Activated CD4-positive, alpha-beta T cell treated with anti-CD3 and anti-CD28 coated beads for 24 hours (primary cell): ENCODE measurements at places on chromosomes 3 and 15.

- no peak for DNase-seq
These were observed 81.8 kb upstream of the PRR23E start for GRCh38 chr3:127110982-127111693.

- no peak for DNase-seq
These were observed 61.6 kb downstream of the MAP4 start for GRCh38 chr3:47954567-47954966.

- DNase-seq, result no peak
These were observed 5.4 kb downstream of the ISL2 start for GRCh38 chr15:76342058-76342381.

- DNase-seq, result no peak
These were observed 19.5 kb downstream of the ACVR2B start for GRCh38 chr3:38473229-38473628.

GRCh38 chr3:34015204-34016142 is 217.0 kb downstream of the PDCD6IP start:
- DNase-seq, result no peak

DNA sequence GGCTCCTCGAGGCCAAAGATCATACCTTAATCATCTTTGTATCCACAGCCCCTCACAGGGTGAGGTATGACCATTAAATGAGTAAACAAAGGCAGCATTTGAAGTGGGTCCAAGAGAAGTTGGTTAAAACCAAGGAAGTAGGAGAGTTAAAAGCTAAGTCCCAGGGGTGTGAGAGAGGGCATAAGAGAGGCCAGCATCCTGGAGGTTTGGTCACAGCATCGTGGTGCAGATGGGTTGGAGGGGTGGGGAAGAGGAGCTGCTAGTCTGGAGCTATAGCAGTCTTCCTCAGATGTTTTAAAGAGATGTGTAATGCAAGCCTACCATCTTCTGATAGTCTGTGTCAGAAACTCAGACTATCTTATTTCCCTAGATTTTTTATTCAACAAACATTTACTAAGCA is 155.2 kb downstream of the GHSR start:
- DNase-seq, result no peak

GRCh38 chr3:72820415-72820814 is 27.8 kb downstream of the SHQ1 start:
- no peak for DNase-seq

DNA sequence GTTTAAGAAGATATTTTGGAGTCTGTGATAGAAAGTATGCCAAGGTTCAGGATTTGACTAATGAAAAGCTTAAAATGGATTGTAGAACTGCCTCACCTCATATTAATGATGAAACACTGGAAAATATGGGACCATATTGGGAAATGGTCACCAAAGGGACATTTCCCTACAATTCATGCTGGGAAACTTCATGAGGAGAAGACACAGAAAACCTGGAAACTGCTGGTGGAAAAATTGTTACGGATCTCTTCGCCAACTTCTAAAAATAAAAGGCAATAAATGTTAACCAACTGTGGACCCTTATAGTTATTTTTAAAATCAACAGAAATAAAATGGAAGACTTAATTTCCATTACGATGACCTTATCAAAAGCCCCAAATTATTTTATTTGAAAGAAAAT is 97.6 kb upstream of the FRMD4B start:
- DNase-seq, result no peak

DNA sequence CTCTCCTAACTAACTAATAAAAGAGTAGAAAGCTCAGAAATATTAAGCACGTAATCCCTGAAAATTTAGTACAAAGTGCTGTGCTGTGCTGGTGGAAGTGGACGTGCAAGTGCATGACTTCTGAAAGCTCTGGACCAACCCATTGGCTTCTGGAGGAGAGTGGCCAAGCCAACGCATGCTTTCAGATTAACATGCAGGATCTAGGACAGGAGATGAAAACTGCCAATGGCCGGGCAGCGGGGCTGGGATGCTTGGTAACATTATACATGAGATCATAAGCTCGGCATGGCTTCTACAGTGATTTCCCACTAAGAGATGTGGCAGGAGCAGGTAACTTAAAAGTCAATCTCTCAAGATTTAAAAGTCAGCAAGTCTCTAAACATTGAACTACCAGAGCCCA is 170.8 kb upstream of the SNTN start:
- no peak for DNase-seq

GRCh38 chr15:85672332-85673084 is 122.2 kb downstream of the KLHL25 start:
- no peak for DNase-seq

DNA sequence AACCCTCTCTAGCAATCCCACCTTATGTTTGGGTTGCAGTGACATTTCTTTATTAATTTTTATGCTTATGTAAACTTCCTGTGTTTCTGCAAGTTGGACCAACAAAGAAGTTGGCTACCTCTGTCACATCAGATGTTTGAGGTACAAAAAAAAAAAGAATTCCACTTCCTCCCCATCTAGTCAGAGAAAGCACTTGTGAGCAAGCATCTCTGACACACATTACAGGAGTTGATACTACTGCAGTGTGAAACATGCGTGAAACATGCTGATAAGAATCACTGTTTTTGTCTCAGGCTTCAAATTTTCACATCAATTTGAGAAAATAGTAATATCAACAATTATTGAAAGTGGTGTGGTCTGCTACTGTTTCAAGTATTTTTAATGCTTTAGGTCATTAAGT is 1.3 kb downstream of the SCAANT1 start:
- no peak for DNase-seq

DNA sequence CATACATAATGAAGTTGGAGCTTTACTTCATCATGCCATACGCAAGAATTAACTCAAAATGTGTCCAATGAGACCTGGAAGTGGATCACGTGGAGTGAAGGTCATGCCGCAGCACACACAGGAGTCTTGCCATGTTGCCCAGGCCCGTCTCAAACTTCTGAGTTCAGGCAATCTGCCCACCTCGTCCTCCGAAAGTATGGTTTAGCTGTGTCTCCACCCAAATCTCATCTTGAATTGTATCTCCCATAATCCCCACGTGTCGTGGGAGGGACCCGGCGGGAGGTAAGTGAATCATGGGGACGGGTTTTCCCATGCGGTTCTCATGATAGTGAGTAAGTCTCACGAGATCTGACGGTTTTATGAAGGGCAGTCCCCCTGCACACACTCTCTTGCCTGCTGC is 25.7 kb downstream of the SPCS1 start:
- DNase-seq, result no peak

- DNase-seq, result no peak
These were observed 11.0 kb upstream of the ANKRD28 start for GRCh38 chr3:15808679-15809310.
